ENCODE measurements at places on chromosomes 2 and 18. TPM values are rescaled to one million over a fixed set of nuclear protein-coding genes. Genes with fewer than 3 reads are reported as not detected.

Gene C2orf81
- total RNA-seq = 0.98 TPM

Gene RGPD3
- under 0.01 TPM for total RNA-seq

Gene FAM237A
- total RNA-seq = not detected

Gene RASGRP3
- total RNA-seq = 0.73 TPM

Gene NT5DC4
- total RNA-seq = not detected

Gene NPPC
- not detected for total RNA-seq

Gene NPHP1
- total RNA-seq = 5.5 TPM

Gene TFPI
- total RNA-seq = 274 TPM
